Fibroblast of skin of right biceps (primary cell): ENCODE measurements at places on chromosomes 16 and 17.

- no peak for DNase-seq
These were observed 41.5 kb downstream of the RPTOR start for GRCh38 chr17:80585890-80586845.

DNA sequence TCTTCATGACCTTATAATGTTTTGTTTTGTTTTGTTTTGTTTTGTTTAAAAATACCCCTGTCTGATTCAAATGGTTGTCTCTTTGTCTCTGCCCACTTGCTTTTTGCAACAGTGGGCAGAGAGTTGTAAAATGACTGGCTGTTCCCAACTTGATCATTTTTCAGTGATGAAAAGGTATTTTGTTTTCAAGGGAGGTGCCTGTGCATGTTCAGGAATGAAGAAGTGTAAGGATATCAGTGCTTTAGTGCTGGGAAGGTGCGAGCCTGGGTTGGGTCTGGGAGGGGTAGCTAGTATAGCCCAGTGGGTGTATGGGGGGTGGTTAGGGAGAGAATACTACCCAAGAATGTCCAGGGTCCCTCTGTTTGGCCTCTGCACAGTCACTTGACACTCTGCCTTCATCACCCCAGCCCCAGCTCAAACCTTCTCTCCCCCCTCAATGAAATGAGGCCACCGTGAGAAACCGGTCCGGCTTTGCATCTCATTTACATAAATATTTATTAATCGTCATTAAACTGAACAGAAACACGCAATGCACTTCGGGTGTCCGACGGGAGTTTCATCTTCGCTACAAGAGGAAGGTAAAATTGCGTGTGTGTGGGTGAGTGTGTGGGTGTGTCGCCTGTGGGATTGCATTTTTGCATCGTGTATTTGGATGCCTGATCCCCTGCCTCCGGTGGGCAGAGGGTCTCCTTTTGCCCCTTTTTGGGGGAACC lies 4.3 kb downstream of the NEUROD2 start:
- DNase-seq, result no peak

GRCh38 chr17:56274491-56274890 lies 121.2 kb downstream of the ANKFN1 start:
- DNase-seq, result no peak

- DNase-seq, result no peak
These were observed 34.5 kb downstream of the TMEM204 start for GRCh38 chr16:1567988-1568387.

GRCh38 chr16:22189473-22190080 lies 16.5 kb upstream of the EEF2K start:
- DNase-seq, result peak; percentile 22

DNA sequence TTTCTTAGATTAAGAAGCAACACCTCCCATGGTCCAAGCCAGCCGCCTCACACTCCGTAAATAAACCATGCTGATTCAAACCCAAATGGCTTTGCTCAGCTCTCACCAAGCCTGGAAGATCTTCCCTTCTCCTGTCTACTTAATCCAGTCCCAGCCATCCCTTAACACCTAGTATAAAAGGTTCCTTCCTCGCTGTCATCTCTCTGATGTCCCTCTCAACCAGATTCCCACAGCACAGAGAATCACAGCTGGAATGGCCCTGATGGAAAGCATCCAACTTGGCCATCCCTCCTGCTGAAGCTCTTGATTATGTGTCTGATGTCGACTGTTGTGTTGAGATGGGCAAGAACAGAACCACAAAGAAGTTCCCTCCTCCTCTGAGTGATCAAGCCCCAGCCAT lies 50.6 kb upstream of the ADCY9 start:
- DNase-seq, result no peak

- DNase-seq, result peak; percentile 26
These were observed 2.3 kb downstream of the MT2A start for GRCh38 chr16:56610609-56611111.

DNA sequence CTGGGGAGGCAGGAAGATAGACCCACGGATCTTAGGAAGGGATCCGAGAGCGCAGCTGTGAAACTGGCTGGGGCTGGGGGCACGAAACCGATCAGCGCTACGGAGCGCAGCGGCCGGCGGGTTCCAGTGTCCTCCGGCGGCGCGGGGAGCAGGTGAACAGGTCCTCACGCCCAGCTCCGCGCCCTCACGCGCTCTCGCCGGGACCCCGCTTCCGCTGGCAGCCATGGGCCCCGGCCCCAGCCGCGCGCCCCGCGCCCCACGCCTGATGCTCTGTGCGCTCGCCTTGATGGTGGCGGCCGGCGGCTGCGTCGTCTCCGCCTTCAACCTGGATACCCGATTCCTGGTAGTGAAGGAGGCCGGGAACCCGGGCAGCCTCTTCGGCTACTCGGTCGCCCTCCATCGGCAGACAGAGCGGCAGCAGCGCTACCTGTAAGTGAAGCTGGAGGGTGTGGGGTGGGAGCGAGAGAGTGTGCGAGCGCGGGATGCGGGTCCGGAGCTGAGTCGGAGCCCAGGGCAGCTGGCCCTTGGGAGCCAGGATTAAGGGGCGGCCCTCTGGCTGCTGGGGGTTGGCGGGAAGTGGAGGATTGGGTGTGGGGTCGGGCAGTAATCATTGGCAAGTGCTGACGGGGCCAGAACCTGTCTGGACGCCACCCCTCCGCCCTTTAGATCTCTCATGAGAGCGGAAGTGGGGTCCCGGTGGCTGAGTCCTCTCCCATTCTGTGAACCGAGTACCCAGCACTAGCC lies 479 bp downstream of the ITGA3 start:
- peak; percentile 69 for DNase-seq

DNA sequence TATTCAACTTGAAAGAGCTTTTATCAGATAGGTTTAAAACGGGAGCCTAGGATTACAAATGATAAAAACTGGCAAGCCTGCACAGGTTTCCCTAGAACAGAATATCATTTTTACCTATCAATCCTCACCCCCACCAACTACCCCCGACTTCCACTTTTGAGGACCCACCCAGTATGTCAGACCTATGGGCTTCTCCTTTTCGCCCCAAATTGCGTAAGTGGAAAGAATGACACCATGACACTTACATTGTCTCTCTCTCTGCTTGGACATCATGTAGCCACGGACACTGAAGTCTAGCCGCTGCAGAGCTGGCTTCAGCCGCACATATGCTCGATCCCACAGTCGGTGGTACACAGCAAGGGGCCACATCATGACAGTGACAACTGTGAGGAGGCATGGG lies 7.4 kb upstream of the PSMC3IP start:
- DNase-seq, result no peak

GRCh38 chr17:78290721-78291120 lies 59.3 kb downstream of the TMEM235 start:
- no peak for DNase-seq

DNA sequence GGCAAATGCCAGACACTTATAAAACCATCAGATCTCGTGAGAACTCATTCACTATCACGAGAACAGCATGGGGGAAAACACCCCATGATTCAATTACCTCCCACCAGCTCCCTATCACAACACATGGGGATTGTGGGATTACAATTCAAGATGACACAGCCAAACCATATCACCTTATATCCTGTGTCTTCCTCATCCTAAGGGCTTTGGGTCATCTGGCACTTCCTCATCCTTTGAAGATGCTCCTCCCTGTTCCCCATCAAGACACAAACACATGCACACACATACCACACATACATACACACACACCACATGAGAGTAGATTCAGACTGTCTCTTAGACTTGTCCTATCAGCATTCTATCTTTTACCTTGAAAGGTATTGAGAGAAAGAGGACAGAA lies 2.8 kb upstream of the PMFBP1 start:
- DNase-seq, result no peak

GRCh38 chr16:86638642-86639041 lies 60.3 kb downstream of the FOXL1 start:
- DNase-seq, result no peak

GRCh38 chr16:76345163-76345661 lies 68.0 kb downstream of the CNTNAP4 start:
- DNase-seq, result peak; percentile 97

DNA sequence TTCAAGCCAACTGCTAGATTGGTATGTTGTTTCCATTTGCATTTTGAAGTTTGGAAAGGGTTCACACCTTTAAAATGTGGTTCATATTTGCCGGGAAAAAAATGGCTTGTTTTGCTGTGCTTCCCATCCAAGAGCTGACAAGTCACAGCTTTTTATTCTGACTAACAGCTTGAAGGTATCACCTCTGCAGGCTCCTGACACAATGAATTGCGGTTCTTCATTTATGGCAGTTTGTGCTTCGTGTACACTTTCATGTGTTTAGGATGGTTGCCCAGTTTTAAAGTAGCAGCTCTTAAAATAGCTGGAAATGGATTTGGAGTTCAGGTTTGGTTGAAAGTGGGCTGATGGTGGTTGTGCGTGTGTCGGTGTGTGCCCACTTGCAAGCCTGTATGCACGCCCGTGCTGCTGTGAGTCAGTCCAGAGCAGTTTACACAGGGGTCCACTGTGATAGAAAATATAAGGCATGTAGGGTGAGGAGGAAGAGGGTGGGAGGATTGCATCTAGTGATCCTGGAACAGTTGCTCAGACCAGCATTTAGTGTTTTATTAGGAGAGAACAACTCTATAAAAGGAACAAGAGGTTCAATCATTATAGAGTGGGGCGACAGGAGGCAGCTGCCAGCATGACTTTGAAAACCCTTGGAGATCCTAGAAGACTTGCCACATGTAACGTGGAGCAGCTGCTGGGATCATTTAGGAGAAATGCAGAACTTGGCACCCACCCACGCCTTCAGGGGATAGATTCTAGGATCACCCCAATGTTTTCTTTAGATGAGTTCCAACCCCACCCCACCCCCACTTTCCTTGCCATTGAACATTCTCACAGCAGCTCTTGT lies 108.0 kb upstream of the TBX2 start:
- DNase-seq, result peak; percentile 44

- DNase-seq, result peak; percentile 26
These were observed 192.8 kb downstream of the XYLT1 start for GRCh38 chr16:17277981-17278381.

DNA sequence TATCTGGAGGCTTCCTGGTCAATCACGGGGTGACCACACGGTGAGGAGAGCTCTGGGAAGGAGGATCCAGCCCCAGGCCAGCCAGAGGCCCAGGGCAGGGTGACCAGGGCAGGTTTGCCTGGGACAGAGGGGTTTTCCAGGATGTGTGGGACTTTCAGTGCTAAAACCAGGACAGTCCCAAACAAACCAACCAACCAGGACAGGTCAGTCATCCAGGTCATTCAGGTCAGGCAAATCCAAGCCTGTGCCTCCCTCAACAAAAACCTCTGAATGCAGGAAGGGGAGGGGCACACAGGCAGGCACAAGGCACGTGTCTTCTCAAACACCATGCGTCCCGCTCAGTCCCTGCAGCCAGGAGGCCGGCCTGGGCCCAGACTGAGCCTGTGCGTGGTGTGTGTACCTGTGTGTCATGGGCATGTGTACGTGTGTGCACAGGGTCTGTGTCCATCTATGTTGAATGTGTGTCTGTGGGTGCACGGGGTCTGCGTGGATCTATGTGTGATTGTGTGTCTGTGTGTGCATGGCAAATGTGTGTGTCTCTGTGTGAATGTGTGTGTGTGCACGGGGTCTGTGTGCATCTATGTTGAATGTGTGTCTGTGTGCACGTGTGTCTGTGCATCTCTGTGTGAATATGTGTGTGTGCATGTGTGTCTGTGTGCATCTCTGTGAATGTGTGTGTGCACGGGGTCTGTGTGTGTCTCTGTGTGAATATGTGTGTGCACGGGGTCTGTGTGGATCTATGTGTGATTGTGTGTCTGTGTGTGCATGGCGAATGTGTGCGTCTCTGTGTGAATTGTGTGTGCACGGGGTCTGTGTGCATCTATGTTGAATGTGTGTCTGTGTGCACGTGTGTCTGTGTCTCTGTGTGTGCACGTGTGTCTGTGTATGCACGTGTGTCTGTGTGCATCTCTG lies 78.9 kb downstream of the RTN4RL1 start:
- DNase-seq, result no peak

DNA sequence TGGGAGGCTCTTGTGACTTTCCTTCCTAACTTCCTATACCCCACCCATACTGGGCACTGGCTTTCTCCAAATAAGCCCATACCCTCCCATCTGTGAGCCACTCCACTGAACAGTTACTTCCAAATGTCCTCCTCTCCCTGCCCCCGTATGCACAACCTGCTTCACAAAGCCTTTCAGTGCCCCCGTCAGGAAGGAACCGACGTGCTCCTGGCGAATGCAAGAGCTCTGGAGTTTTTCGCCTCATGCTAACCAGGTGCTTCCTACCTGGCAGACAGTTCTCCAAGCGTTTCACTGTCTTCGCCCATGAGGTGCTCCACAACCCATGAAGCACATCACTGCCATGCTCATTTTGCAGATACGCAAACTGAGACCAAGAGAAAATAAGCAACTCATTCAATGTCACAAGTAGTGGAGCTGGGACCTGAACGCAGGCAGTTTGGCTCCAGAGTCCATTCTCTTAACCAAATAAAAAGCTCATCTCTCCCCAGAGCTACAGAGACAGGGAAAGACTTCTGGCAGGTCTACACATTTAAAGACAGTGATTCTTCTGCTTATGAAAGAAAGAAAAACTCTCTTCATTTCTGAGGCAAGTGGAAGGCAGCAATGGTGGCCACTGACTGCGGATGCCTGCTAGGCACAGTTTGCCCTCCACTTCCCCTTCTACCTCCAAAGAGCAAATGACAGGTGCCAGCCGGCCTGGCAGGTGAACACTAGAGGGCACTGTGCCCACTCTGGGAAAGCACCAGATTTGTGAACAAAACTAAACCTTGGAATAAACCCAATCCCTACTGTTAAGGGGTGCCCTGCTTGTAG lies 23.8 kb downstream of the SPHK1 start:
- peak; percentile 39 for DNase-seq

DNA sequence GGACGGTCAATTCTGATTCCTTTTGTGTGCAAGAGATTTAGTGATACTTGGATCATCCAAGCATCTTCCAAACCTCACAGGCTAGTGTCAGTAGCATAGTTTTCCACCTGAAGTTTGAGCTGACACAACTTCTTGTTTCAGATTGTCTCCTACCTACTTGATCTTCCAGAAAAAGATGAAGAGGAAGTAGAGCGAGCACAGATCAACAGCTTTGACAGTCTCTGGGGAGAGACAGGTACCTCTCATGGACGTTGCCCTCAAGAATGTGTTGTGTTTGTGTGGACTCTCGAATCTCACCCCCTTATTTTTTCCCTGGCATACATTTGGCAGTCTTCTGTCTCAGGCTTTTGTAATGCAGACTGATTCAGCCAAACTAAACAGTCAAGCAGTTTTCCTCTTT lies 47.4 kb downstream of the CYB561 start:
- no peak for DNase-seq

- DNase-seq, result peak; percentile 58
These were observed 32.3 kb downstream of the CHD9 start for GRCh38 chr16:53087101-53087500.

GRCh38 chr16:1772908-1773702 lies at the start of gene MRPS34:
Gene MRPS34 (minus strand): TSS chr16:1773134. CDS start chr16:1773119, 15 bp downstream.
- peak; percentile 84 for DNase-seq

DNA sequence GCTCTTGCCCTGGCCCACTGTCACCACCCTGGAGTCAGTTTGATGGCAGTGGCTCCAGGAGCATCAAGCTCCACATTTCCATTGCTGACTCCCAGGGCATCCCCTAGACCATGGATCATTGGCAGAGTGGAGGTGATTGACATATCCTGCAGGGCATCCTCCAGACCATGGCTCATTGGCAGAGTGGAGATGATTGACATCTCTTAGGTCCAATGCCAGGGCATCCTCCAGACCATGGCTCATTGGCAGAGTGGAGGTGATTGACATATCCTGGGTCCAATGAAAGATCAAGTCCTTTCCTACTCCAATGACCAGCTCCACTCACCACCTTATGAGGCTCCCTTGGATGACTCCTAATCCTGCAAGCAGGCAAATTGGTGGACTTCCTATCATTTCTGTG lies 174.3 kb upstream of the NLRP1 start:
- DNase-seq, result peak; percentile 47
